Lung (tissue), 17 donors: ENCODE measurements at places on chromosomes 12 and 14. TPM values are rescaled to one million over a fixed set of nuclear protein-coding genes. Genes with fewer than 3 reads are reported as not detected.
A peak's percentile ranks its signal among the peaks of the same experiment; 100 is the strongest.

DNA sequence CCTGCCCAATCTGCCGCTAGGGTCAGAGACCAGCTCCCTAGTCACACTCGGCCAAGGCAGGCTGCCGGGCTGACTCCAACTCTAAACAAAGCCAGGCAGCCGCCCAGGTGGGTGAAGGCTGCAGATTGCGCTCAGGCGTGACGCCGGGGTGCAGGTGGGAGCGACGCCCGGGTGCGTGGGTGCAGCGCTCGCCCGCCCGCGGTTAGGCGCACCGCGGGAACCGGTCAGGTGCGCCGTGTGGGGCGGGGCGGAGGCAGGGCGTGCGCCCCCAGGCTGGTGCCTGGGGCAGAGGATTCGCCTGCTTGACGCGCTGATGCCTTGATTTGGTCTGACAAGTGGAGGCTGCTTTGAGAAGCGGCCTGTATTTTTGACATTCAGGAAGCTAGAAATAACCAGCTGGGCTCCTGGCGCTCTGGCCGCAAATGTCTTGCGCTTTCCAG is 126.7 kb upstream of the HIF1A start:
- H3K4me3 ChIP-seq, result no peak overlapping the region
- no peaks in the 10 kb centered on the region for H3K36me3 ChIP-seq
- DNase-seq, result no peak
- H3K4me1 ChIP-seq, result peaks cover 21% of the 10 kb centered on the region
- H3K27ac ChIP-seq, result peak overlapping the region; percentile 51

EPS8 gene
- polyA plus RNA-seq, result 33.4 TPM

DNA sequence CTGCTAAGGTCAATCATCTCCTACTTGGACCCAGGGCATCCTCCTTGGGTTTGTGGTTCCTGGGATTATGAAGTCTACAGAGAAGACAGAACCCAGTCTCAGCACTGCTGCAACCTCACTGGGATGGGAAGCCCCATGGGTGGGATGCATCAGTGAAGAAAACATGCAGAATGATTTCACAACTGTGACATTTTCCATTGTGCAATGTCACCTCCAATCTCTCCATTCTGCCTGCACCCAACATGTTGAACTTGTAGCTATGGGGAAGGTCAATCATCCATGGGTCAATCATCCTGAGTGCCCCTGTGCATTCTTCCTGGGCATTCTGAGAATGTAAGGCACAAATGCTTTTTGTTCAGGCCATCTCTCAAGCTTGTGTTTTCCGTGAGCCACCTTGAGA is 1004.4 kb upstream of the TMEM132C start:
- H3K27ac ChIP-seq, result no peak overlapping the region
- DNase-seq, result no peak
- no peaks in the 10 kb centered on the region for H3K27me3 ChIP-seq

PDE6H gene
- not detected for polyA plus RNA-seq

DNA sequence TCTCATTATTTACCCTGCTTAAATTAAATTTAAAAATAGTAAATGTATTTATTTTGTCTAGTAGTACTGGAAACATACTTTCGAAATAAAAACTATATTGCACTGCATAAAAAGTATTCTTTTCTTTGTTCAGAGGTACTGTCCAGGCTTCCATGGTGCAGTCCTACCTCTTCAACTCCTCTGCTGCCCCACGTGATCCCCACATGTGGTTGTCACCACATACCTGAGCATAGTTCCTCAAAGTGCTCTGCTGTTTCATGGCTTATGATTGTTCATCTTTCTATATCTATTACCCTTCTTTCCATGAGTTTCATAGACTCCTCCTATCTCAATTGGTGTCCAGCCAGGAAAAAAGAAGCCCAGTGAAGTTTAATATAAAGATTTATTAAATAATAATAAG is 317.5 kb upstream of the OR4E1 start:
- no peaks in the 10 kb centered on the region for H3K36me3 ChIP-seq
- no peaks in the 10 kb centered on the region for H3K4me1 ChIP-seq
- H3K4me3 ChIP-seq, result no peak overlapping the region
- H3K27me3 ChIP-seq, result no peaks in the 10 kb centered on the region
- no peak overlapping the region for H3K27ac ChIP-seq

SAV1 gene
- 27.5 TPM for polyA plus RNA-seq

IKZF4 gene
- polyA plus RNA-seq, result 3.5 TPM

DNA sequence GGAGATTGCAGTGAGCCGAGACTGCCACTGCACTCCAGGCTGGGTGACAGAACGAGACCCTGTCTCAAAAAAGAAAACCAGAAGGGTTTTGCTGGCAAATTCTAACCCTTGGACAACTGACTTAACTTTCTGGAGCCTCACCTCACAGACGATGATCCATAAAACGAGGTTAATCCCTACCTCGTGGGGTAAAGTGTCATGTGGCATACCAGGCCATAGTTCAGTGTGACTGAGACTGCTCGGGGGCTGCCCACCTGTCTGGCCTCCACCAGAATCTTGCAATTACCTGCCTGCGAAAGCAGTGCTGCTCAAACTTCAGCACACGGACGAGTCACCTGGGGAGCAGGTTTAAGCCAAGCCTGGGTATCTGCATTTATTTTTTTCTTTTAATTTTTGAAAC is 26.8 kb downstream of the P2RX4 start:
- DNase-seq, result no peak
- no peaks in the 10 kb centered on the region for H3K4me1 ChIP-seq
- H3K36me3 ChIP-seq, result peaks cover 4% of the 10 kb centered on the region
- no peak overlapping the region for H3K4me3 ChIP-seq

DNA sequence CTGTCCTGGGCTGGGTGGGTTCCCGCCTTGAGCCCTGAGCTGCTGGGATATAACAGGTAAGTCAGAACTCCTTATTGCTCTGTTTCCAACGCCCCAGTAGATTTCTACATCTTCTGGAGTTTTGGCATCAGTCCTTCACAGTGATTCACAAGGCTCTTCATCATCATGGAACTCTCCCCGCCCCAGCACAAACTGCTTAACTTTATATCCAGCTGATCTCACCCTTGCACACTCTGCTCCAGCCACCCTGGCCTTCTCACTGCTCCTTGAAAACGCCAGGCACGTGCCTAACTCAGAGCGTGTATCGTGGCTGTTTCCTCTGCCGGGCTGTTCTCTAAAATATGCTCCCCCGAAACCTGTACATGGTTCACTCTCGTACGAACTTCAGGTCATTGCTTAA is 264.9 kb downstream of the NOVA1 start:
- DNase-seq, result no peak
- no peaks in the 10 kb centered on the region for H3K27me3 ChIP-seq
- H3K4me1 ChIP-seq, result no peaks in the 10 kb centered on the region
- no peak overlapping the region for H3K27ac ChIP-seq
- H3K36me3 ChIP-seq, result no peaks in the 10 kb centered on the region

DNA sequence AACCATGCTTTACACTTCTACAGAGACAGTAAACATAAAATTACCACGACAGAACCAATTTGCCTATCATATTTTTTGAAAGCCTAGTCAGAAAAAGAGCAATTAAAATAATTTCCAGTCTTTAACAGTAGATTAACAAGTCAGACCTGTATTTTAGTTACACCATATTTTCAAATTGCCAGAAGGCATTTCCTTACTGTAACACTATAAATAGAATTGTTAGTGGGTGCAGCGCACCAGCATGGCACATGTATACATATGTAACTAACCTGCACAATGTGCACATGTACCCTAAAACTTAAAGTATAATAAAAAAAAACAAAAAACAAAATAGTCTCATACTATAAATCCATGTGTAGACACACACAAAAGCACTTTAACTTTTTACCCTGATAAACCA is 16.0 kb downstream of the SOS2 start:
- H3K4me1 ChIP-seq, result no peaks in the 10 kb centered on the region
- no peak for DNase-seq
- no peak overlapping the region for H3K27ac ChIP-seq
- no peak overlapping the region for H3K4me3 ChIP-seq

DNA sequence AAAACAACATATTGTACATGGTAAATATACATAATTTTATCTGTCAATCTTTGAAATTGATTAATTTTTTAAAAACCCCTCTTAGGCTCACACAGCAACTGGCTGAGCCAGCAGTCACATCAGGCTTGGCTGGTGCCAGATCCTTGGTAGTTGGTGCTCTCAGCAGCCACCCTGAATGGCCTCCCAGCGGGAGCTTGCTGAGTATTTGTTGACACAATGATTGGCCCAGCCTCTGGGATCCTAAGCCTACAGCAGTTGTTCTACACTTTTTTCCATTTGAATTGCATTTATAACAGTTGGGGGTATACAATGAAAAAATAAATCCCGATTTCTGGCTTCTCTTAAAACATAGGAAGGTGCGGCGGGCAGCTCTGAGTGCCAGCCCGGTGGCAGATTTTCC is 11.1 kb downstream of the PRKAB1 start:
- H3K27ac ChIP-seq, result no peak overlapping the region
- H3K4me1 ChIP-seq, result no peaks in the 10 kb centered on the region
- peak; percentile 36 for DNase-seq
- H3K27me3 ChIP-seq, result no peaks in the 10 kb centered on the region

ANO2 gene
- polyA plus RNA-seq, result 6.4 TPM

DNA sequence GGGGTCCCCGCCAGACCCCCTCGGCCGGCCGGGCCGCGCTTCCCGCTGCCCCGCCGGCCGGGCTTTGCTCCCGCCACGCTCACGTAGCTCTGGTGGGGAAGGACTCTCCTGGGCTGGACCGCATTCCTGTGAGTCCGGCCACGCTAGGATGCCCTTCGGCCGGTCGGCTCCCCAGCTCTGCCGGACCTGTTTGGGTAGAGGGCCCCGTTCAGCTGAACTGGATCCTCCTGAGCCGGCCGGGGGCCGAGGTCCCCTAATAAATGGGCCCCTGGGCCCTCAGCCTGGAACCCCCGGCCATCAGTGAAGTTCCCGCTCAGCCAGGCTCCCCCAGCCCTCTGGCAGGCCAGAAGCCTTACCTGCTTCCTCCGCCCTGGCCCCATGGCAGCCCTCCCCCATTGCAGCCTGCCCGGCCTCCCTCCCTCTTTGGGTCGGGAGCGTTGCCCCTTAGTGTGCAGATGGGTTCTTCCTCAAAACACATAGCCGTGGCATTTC is 593 bp downstream of the UNC119B start:
- H3K27me3 ChIP-seq, result no peaks in the 10 kb centered on the region
- peak; percentile 17 for DNase-seq
- peak overlapping the region; percentile 92 for H3K27ac ChIP-seq
- H3K4me3 ChIP-seq, result peak overlapping the region; percentile 70
- H3K36me3 ChIP-seq, result peaks cover 3% of the 10 kb centered on the region
- H3K4me1 ChIP-seq, result peaks cover 4% of the 10 kb centered on the region

DNA sequence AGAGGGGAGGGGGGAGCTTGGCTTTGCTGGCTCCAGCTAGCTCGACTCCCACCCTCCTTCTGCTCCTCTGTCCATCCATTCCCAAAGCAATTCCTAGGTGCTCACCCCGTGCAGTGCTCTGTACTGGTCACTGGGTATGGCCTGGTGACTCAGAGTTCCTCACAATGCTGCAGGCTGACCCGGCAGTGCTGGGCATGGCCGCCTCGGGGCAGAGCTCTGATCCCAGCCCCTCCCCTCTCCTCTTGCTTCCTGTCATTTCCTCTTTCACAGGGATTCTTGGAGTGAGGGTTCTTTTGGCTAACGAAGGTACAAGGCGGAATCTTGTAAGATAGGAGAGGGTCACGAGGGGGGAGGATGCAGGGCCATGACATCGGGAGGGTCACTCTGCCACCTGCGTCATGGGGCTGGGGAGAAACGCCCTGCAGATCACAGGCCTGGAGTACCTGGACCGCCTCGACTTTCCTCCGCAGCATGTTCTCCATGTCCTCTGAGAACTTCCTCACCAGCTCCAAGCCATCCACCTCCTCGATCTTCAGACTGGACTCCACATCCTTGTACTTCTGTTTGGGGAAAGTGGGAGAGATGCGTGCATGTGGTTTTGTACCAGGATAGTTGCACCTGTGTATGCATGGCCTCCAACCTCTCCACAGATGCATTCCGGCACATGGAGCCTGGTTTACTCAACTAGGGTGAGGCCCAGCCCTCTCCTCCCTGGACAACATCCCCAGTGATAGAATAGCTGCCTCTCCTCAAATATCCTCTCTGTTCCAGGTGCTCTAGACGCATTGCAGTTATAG is 5.7 kb downstream of the CACNA2D4 start:
- no peaks in the 10 kb centered on the region for H3K27me3 ChIP-seq
- H3K36me3 ChIP-seq, result no peaks in the 10 kb centered on the region
- DNase-seq, result no peak
- H3K4me1 ChIP-seq, result peaks cover 5% of the 10 kb centered on the region
- no peak overlapping the region for H3K27ac ChIP-seq

GPR84 gene
- 0.73 TPM for polyA plus RNA-seq

- H3K4me3 ChIP-seq, result no peak overlapping the region
- H3K27ac ChIP-seq, result no peak overlapping the region
- H3K27me3 ChIP-seq, result no peaks in the 10 kb centered on the region
- H3K36me3 ChIP-seq, result no peaks in the 10 kb centered on the region
- no peaks in the 10 kb centered on the region for H3K4me1 ChIP-seq
Measured at GRCh38 chr12:105993766-105994555, 144.8 kb downstream of the NUAK1 start.

DNA sequence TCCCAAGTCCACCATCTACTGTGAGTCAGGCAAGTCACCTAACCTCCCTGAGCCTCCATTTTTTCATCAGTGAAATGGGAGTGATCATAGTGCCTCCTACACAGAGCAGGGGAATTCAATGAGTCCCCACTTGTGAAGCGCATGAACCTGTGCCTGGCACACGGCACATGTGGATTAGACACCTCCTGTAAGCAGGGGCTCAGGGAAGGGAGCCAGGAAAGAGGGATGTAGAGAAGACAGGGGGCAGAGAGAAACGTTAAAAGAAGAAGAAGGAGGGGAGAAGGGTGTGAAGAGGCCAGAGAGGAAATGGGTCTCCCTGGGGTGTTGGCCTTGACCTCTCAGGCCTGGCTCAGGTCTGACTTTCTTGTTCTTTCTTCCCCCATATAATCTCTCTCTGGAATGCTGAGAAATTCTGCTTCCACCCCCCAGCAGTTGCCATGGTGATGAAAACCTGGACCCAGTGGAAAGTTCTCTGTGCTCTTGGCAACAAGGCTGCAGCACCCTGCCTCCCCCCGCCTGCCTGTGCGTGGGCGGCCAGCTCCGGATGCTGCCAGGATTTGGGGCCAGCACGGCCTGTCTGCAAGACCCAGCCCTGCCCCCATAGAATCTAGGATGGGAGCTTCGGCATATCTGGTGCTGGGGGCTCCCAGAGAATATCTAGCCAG is 94.5 kb downstream of the CALM1 start:
- peak; percentile 88 for DNase-seq
- no peaks in the 10 kb centered on the region for H3K4me1 ChIP-seq
- H3K27me3 ChIP-seq, result no peaks in the 10 kb centered on the region
- no peaks in the 10 kb centered on the region for H3K36me3 ChIP-seq
- no peak overlapping the region for H3K27ac ChIP-seq

GRCh38 chr12:132881818-132882217 is 5.6 kb downstream of the CHFR start:
- no peaks in the 10 kb centered on the region for H3K4me1 ChIP-seq
- peaks cover 16% of the 10 kb centered on the region for H3K36me3 ChIP-seq
- H3K4me3 ChIP-seq, result no peak overlapping the region
- H3K27ac ChIP-seq, result peak overlapping the region; percentile 3
- no peak for DNase-seq

DNA sequence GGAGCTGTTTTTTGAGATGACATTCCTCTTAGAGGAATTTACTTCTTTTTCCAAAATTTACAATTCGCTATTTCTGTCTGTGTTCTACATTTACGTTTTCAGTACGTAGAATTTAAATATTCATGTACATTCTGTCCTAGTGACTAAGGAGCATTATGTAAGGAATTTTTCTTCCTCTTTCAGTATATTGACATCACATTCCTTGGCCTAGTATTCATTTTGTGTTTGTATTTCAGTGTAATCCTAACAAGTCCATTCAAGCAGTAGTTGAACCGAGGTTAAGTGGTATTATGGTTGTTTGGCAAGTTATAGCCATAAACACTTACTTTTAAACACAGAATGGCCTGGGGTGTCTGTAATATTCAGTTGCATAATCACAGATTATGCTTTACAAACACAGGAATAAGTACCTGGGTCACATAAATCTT is 465.2 kb downstream of the PCNX1 start:
- peak; percentile 54 for DNase-seq
- peaks cover 7% of the 10 kb centered on the region for H3K4me1 ChIP-seq
- no peaks in the 10 kb centered on the region for H3K36me3 ChIP-seq
- H3K4me3 ChIP-seq, result no peak overlapping the region
